ENCODE measurements at places on chromosomes 6 and 20. TPM values are rescaled to one million over a fixed set of nuclear protein-coding genes. Genes with fewer than 3 reads are reported as not detected.

Gene CNPY3
- 19.0 TPM for total RNA-seq

Gene SLC17A5
- total RNA-seq: 32.6 TPM

Gene KIAA0408
- total RNA-seq: 1.5 TPM

Gene MATN4
- 0.11 TPM for total RNA-seq

Gene RAB32
- 161 TPM for total RNA-seq

Gene DNAJC5
- 55.2 TPM for total RNA-seq

Gene RFX6
- not detected for total RNA-seq
